ENCODE measurements at places on chromosomes 5 and 9.

- DNase-seq, result no peak
These were observed 87.5 kb upstream of the RANBP3L start for GRCh38 chr5:36389245-36389644.

DNA sequence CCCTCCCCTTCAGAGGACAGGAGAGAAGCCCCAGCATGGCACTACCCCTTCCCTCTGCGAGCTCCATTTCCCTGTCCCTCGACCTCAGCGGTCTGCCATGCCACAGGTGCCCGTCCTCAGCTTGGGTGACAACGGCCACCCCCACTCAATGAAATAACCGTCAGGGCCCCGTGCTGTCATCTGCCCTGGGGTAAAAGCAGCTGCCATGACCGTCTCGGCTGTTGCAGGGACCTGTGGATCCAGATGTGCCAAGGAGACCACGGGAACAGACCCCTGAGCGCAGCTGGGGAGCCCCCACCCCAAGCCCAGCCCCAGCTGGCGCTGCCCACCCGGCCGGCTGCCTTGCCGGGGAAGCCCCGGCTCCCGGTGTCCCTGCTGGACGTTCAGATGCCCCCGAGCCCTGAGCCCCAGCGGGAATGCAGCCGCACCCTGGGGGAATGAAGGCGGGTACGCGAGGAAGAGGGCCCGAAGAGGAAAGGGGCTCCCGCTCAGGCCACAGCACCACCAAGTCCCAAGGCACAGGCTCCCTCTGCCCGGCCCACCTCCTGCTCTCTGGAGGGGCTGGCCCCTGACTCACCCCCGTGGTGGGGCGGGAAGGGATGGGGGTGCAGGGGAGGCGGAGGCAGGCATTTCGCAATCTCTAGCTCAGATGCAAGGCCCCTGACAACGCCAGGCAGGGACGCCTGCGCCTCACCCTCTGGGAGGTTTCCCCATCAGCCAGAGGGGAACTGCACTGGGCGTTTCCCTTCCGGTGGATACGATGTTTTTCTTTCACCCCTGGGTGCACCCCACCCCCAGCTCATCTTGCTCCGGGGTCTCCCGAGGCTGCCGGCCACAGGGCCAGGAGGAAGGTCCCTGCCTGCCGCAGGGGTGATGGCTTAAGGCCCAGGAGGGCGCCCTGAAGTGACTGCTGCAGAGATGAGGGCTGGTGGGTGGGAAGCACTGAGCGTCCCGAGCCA, 49.2 kb downstream of the NACC2 start:
- DNase-seq, result no peak

DNA sequence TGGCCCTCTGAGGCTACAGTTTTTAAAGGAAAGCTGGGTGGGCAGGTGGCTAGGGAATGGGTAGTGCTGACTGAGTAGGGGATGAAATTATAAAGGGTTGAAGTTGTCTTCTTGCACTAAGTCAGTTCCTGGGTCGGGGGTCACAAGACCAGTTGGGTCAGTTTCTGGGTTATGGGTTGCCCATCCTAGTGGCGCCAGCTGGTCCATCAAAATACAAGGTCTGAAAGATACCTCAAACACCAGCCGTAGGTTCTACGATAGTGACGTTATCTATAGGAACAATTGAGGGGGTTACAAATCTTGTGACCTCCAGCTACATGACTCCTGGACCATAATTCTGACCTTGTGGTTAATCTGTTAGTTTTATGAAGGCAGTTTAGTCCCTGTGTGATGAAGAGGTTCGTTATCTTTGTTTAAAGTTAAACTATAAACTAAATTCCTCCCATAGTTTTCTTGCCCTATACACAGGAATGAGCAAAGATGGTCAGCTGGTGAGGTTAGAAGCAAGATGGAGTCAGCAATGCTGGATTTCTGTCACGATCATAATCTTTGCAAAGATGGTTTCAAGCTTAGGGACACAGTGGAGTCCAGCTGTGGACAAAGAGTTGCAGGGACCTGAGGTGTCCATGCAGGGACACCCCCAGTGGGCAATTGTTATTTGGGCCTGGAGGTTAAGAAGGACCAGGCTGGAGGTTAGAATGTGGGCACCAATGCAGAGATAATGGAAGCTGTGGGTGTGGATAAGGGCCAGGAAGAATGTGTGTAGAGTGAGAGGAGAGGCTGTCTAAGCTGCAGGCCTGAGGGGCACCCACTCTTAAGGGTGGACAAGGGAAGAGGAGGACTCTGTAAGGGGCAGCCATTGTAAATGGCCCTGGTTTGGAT, 14.0 kb upstream of the CREBRF start:
- no peak for DNase-seq

DNA sequence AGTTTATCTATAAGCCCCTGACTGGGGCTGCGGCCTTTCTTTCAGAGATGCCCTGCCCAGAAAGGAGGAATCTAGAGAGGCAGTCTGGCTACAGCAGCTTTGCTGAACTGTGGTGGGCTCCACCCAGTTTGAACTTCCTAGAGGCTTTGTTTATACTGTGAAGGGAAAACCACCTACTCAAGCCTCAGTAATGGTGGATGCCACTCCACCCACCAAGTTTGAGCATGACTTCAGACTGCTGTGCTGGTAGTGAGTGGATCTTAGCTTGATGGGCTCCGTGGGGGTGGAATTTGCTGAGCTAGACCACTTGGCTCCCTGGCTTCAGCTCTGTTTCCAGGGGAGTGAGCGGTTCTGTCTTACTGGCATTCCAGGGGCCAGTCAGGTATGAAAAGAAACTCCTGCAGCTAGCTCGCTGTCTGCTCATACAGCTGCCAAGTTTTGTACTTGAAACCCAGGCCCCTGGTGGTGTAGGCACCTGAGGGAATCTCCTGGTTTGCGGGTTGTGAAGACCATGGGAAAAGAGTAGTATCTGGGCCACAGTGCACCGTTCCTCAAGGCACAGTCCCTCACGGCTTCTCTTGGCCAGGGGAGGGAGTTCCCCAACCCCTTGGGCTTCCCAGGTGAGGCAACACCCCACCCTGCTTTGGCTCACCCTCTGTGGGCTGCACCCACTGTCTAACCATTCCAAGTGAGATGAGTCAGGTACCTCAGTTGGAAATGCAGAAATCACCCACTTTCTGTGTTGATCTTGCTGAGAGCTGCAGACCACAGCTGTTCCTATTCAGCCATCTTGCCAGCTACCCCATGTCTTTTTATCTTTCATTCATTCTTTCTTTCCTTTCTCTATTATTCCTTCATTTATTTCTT, 211.8 kb upstream of the C9orf72 start:
- DNase-seq, result no peak

DNA sequence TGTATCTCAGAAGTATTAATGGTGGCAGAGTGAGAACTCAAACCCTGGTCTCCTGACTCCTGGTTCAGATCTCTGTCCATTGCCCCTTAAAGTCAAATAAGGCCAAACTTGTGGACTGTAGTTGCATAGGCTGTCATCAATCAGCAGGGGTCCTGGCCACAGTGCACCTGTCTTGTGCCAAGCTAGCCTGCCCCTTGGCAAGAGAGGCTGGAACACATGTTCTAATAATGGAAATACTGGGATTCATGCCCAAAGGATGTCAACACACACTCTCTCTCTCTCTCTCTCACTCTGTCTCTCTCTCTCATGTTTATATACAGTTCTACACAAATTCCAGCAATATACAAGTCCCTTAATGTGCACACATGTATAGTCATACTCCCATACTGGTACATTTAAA, 44.3 kb downstream of the GLRA1 start:
- no peak for DNase-seq

- no peak for DNase-seq
These were observed 211.8 kb downstream of the FANCC start for GRCh38 chr9:95105519-95106287.

GRCh38 chr9:117656002-117656401, 48.2 kb upstream of the TLR4 start:
- DNase-seq, result no peak

- no peak for DNase-seq
These were observed 71.0 kb downstream of the AMBP start for GRCh38 chr9:114006931-114007691.

GRCh38 chr5:153752890-153753289, 262.4 kb downstream of the GRIA1 start:
- DNase-seq, result no peak

Data from cortex of kidney (tissue), 1 donor.